ENCODE measurements at places on chromosomes 5 and 9.

DNA sequence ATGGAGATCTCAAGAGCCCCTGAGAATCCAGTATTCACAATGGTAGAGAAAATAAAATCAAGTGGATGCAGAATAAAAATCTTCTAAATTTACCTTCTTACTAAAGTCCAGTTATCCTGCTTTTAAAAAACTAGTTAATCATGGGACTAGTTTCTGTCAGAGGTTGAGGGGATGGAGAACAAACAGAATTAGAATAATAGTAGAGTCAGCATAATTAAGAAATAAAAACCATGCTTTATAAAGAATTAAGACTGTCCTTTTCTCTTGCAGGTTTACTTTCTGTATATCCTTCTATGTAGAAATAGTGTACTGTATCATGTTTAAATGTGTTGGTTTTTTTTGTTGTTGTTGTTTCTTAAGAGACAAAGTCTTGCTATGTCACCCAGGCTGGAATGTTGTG, 23.0 kb downstream of the ACOT12 start:
- no peak for DNase-seq

DNA sequence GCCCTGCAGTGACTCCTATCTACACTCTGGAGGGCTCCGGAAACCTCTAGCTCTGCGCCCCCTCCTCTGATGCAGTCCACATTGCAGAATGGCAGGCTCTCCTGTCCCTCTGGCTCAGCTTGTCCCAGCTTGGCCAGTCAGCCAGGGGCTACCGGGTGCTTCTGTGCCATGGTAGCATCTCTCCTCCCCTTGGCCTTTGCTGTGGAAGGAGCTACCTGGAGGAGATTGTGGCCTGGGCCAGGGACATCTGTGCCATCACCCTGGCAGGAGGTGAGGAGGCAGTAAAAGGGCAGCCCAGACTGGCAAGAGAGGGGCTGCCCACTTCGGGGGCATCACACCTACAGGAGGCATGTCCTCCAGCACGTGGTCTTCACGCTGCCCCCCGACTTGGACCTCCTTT, 38.1 kb upstream of the FCN1 start:
- DNase-seq: no peak

DNA sequence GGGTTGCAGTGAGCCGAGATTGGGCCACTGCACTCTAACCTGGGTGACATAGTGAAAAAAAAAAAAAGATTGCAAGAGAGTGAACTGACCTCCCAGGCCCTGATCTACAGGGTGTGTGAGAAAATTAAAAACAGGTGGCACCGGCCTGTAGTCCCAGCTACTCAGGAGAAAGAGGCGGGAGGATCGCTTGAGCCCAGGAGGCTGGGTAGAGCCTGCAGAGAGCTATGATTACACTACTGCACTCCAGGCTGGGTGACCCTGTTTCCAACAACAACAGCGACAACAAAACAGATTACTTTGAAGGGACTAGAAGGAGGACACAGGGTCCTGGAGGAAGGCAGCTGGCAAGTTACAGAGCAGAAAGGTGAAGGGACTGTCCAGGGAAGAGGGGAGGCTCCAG, 42.2 kb upstream of the FABP6 start:
- no peak for DNase-seq

DNA sequence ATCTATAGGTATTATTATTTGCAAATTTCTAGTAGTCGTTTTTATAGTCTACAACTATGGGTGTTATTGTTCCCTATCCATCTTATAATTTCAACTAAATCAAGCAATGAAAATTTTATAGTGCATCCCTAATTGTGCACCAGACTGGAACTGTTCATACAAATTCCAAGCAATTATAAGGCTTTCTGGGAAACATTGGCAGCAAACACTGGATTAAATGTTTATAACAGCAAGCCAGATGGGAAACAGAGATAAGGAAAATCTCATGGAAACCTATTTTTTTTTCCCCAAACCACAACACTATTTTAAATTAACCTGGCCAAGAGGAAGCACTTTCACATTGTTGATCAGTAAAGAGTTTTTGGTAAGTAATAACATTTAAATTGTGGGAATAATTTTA, 524.3 kb downstream of the RASEF start:
- no peak for DNase-seq

DNA sequence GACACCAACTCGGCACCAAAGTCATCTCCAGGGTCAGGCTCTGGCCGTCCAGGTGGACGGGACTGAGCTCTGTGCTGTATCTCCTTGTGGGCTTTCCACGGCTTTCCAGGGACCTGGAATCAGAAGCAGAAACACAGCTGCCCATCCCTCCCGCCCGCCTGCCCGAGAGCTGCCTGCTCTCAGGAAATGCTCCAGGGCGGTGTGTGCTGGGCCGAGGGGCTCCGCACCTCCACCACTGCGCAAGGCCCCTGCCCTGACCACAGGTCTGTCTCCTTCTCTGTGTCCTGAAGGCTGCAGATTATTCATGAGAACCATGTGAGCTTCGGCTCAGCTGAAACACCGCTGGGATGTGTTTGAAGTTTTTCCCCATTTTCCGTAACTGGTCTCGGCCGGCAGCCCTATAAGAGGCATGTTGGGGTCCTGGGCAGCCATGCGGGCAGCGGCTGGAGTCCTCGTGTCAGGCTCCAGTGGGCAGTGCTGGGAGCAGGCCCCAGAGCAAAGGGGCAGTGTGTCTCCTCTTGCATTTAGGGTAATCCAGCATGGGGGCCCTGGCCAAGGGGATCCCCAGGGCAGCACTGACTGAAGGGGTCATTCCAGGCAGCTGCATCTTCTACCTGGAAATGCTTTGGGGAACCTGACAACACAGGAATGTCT, 22.8 kb downstream of the NKD2 start:
- no peak for DNase-seq

GRCh38 chr9:90114641-90115425, 510.0 kb downstream of the GADD45G start:
- no peak for DNase-seq

DNA sequence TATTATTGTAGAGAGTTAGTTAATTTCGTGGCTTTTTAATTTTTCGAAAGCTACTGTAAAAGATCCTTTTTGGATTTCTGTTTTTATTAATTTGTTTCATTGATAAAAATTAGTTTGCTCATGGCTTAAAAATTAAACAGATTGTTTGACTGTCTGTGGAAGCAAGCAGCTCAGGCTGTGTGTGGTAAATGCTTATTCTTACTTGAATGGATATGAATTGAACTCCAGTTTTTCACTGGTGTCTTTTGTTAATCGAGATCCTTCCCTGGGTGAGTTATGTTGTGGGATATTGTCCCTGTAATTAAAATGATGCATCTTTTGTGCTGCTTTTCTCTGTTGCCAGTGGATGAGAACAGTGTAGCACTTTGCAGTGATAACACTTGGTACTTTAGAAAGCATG, 75.3 kb downstream of the PIK3R1 start:
- no peak for DNase-seq

DNA sequence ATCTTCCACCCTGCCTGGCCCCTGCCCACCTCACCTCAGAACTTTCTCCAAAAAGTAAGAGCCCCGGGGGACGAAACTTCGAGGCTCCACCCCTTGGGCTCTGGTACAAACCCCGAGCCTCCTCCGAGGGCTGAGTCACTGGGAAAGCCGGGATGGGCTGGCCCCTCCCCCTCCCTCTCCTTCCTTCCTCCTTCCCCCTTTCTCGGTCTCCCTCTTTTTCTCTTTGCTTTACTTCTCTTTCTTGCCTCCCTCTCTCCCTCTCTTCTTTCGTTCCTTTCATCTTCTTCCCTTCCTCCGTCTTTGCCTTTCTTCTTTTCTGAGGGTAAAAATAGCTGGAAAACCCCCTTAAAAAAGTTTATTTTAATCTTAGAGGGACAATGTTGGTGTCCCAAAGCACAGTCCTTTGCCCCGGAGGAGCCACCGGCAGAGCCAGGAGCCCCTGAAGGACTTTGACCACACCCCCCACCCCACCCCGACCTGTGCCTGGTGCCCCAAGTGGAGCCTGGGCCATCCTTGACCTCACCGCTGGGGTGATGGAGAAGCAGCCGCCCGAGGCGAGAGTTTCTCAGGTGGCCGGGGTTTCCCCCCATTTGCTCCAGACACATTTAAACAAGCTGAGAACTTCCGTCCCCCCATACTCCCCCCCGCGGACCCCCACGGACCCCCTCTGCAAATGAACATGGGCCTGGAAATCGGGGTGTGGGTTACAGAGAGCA, 5.7 kb upstream of the NOTCH1 start:
- DNase-seq: no peak

GRCh38 chr5:180206993-180207392, 2.0 kb downstream of the RASGEF1C start:
- no peak for DNase-seq

DNA sequence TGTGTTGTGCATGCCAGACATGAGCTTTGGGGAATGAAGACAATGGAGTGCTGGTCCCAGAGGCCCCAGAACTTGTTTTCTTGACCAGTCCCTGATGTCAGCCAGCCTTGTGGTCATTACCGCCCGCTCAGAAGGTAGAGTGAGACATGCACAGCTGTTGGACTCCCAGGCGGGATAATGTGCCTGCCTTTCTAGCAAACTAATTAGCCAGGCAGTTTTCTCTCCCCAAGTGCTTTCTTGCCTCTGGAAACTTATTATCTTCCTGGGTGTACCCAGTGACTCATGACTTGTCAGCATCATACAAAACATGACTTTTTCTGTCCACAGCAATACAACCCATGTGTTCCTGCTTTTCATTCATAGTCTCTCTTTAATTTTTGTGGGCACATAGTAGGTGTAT, 131.1 kb downstream of the RMI1 start:
- DNase-seq: no peak

GRCh38 chr9:121532881-121533280, 33.2 kb upstream of the GGTA1 start:
- DNase-seq: no peak

GRCh38 chr9:8857926-8858595, 1058.5 kb upstream of the DMAC1 start:
- no peak for DNase-seq

GRCh38 chr5:66436721-66437120, 159.5 kb upstream of the MAST4 start:
- DNase-seq: no peak

DNA sequence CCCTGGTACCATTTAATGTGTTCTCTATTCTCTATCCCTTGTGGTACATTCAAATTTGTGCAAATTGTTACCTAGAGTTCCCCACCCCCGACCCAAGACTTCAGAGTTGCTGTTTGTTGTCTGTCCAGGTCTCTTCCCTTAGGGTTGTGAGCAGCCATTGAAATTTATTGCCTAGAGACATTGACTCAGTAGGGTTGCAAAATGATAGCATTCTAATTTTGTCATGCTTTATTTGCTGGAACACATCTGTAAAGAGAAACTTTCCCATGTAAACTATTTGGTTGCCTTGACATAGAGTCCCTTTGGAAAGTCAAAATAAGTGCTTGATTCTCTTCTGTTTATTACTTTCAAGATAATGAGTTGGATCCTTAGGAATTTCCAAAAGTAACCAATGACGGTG, 91.7 kb upstream of the KLF9 start:
- DNase-seq: no peak

DNA sequence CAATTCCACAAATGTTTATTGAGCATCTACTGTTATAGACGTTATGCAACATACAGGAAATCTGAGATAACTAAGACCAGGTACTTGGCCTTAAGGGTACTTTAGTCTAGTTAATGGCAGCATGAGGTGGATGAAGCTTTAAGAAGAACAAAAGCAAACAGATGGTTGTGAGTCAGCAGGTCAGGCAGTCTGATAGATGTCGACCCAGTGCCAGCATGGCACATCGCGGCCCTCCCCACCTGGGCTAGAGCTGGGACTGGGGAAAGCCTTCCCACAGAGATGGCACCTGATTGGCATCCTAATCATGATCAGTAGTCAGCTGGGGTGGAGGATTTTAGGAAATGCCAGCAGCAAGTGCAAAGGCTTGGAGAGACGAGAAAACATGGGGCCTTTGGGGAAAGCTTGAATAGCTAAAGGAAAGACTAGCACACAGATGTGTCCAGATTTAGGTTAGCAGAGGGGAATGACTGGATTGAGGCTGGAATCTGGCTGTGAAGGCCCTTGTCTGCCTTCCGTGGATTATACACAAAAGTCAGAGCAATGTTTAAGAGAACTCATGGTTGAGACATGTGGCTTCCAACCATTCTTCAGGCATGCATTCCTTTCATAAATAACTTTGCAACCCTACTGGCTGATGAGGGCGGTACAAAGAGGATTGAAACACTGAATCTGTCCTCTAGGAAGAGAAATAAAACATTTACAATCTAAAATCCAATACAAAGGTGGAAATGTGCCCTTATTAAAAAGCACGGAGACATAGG, 395.4 kb upstream of the WWC1 start:
- DNase-seq: no peak

DNA sequence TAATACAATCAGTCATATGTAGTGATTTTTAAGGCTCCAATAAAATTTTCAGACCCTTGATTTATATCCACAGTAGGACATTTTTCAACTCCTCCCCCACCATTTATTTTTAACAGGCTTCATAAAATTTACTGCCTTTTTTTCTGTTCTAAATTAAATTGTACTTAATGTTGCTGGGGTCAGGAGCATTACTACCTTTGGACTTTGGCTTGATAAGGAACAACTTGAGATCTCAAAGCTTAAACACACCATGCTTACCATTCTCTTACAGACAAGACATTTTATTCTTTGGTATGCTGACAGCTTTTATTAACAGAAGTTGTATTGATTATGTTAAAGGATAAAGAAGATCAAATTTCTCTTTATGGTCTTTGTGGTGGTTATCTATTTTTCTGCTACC, 30.5 kb downstream of the TRPM3 start:
- no peak for DNase-seq

GRCh38 chr9:28032268-28032590, 458.9 kb upstream of the C9orf72 start:
- no peak for DNase-seq

DNA sequence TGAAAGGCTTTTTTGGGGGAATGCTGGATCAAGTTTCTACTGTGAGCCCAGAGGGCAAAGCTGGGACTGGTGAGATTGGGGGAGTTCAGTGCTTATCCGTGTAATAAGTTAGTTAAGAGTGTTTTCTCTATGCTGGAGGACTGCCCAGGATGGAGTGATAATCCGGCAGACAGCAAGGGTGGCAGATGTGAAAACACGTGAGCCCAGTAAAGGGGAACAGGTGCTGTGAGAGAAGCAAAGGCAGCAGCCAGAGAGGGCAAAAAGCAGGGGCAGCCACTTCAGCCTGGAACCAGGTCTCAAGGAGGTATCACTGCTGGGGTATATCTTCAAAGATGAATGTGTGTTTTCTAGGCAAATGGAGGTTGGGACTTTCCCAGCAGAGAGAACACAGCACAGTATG, 53.9 kb downstream of the GALNT10 start:
- DNase-seq: no peak

DNA sequence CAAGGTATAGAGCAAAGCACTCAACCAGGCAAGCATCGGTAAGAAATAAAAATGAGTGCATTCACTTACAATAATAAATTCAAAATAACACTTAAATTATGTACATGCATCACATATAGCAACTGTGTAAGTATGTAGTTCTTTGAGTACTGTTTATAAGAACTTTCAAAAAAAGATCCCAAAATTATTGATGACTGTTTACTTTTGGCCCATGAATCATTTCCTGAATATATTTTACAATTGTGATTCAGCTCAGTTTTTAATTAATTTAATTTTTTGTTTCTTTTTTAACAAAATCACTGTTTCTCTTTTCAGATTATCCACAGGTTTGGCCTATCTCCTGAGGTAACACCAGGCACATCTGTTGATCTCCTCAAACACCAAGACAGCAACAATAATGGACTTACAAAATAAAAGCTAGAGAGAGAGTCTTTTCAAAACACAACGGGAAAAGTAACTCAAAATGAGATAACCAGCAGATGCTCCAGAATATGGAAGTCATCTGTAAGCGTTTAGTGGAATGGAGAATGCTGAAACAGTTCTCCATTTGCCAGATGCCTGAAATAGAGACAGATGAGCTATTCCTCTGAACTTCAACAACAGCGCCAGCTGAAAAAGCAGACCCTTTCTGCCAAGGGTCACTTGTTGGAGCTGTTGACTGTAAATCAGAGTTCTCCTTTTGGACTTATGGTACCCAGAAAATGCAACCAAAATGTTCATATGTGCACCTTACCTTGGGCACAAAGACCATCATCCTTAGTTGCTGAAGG, 348.6 kb upstream of the RGMB start:
- DNase-seq: no peak

Measured in nucleus accumbens (tissue), 56 donors.